ENCODE measurements at places on chromosomes 7 and 10.

DNA sequence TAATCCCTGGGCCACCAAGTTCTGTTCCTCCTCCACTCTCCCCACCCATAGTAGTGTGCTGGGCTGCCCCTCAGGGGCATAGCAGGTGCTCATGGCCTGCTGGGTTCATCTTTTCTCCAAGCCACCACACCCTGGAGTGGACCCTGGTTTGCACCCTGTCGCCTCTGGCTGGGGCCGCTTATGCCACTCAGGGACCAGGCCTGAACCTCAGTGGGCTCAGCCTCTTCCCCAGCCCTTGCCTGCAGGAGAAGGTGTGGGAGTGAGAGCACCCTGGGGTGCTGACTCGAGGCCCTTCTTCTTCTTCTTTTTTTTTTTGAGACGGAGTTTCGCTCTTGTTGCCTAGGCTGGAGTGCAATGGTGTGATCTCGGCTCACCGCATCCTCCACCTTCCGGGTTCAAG is 10.2 kb downstream of the CLIP2 start:
- DNase-seq = no peak

DNA sequence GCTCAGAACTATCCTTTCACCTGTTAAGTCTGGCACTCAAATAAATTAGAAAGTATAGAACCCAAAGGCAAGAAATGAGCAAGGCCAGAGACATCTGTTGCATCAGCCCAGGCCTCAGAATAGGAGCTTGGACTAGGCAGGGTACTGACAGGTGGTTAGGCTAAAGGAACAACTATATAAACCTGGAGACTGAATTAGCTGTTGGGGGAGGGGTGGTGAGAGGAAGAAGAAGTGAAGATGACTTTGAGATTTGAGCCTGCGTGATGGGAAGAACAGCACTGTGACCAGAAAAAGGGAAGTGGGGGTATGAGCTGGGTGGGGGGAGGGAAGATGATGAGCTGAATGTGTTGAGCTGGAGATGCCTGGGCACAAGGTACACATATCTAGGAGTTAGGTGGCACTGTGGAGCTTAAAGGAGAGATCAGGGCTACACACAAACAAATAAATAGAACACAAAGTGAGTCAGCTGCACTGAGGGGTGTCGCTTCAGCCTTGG is 244.7 kb downstream of the PTEN start:
- no peak for DNase-seq

- no peak for DNase-seq
These were observed 64.4 kb downstream of the LHPP start for GRCh38 chr10:124525751-124526600.

GRCh38 chr7:65731562-65732035 is 141.3 kb upstream of the VKORC1L1 start:
- DNase-seq = no peak

- no peak for DNase-seq
These were observed 3.4 kb downstream of the TRRAP start for GRCh38 chr7:98881561-98882315.

Data from naive thymus-derived CD8-positive, alpha-beta T cell (primary cell).